ENCODE measurements at places on chromosomes 7 and 10.

DNA sequence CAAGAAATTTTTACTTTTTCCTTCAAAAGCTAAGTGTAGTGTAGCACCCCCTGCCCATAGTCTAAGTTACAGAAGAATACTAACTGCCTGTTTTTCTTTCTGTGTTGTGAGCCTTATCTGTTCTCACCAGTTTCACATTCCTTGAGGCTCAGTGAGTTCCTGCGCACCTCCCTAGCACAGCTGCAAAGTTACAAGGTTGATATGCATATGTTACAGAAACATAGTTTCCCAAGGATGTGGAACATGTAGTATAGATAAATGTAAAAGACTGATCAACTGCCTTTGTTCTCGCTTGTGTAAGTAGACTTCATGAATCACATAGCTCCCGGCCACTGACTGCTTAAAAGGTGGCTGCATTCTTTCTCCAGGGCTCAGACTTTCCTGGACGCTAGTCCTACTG, 6.7 kb upstream of the ZNF33B start:
- no peak for DNase-seq

DNA sequence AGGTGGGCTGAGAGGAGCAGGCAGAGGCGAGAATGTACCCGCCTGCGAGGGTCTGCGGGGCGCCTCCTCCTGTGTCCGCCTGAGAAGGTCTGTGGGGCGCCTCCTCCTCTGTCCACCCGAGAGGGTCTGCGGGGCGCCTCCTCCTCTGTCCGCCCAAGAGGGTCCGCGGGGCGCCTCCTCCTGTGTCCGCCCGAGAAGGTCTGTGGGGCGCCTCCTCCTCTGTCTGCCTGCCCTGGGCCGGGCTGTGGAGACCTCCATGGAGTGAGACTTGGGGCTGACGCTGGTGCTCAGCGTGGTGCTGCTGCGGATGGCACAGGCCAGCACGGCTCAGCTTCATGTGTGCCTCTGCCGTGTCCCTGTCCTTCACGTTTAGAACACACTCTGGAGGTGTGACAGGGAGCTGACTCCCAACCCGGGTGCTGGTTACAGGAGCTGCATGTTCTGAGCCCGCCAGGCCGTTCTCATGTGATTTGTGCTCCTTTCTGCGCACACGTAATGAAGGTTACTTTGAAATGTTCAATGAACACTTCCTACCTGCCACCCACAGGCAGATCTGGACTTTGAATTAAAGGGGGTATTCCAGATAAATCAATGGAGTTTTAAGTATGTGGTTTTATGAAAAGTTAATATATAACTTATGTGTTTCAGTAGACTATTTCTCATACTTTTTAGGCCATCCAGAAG, 20.5 kb upstream of the GET4 start:
- DNase-seq = no peak

- no peak for DNase-seq
Observed at GRCh38 chr7:112025556-112025955, 180.6 kb downstream of the DOCK4 start.

DNA sequence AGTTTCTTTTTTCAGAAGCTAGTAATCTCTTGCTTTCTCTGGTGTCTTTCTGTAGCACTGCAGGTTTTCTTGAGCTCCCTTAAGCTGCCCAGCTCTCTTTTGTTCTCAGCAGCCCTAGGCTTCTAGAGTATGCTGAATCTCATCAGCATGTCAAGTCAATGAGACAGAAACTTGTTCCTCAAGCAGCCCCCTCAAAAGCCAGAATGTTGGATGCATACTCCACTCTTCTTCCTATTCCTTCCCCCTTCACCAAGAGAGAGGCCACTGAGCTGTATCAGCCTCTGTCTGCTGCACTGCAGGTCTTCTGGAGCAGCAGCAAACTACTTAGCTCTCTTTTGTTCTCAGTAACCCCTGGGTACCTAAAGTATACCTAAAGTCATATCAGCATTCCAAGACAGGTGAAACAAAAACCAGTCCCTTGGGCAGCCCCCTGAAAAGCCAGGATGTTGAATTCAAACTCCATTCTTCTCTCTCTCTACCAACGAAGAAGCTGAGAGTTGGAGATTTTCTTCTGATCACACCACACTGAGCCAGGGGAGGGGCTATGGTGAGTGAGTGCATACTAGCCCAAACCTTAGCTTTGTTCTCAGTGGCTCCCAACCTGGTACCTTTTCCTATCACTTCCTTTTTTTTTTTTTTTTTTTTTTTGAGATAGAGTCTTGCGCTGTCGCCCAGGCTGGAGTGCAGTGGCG, 73.3 kb upstream of the WAC start:
- DNase-seq = no peak

GRCh38 chr10:113259576-113260226, 293.2 kb upstream of the HABP2 start:
- no peak for DNase-seq

- no peak for DNase-seq
Observed at GRCh38 chr10:4086131-4086898, 301.3 kb upstream of the KLF6 start.

- DNase-seq = no peak
Observed at GRCh38 chr7:4604456-4604940, 77.6 kb upstream of the FOXK1 start.

DNA sequence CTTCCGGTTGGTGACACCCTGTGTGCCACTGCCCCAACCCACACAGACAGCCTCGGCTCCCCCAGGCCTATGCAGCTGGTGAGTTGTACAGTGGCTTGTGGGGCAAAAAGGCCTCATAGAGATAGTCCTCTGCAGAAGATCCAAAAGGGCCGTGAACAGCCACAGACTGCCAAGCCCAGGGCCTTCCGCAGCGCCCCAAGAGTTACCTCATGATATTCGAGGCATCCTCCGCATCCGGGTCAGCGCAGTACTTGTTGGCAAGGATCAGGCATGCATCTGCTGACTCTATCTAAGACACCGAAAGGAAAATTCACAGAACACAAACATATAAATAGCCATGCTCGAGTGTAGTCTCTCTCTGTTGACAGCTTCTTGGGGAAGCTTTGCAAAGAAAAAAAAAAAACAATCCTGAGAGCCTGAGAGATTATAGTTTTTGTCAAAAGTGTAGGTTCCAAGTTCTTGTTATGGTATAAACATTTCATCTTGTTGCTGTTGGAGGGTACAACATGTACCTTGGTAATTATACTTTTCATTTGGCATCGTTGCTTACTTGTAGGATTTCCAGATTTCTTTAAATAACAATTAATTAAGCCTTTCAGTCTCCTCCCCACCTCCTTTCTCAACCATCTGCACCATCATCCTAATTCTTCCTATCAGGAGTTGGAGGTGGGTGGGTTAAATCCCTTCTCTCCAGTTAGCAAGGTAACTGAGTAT, 553.0 kb downstream of the KCNMA1 start:
- DNase-seq = no peak

DNA sequence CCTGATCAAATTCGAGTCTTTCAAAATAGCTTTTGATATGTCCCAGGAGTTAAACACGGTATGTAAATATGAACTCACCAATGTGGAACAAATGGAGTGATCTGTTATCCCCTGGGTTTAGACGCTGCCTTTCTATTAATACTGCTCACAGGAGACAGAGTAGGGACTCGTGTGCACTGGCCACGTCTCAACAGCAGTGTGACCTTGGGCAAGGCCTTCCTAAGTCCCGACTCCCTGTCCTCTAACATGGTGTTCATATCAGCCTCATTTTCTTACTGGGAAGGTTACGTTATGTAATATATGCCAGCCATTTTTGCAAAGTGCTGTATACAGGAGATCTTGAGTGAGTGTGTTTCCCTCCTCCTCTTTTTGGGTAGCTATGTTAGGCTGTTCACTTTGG, 1.8 kb downstream of the WDR37 start:
- no peak for DNase-seq

GRCh38 chr7:141557360-141557759, 6.2 kb downstream of the AGK start:
- DNase-seq = no peak

GRCh38 chr10:103896225-103896624, 21.8 kb downstream of the STN1 start:
- DNase-seq = no peak

DNA sequence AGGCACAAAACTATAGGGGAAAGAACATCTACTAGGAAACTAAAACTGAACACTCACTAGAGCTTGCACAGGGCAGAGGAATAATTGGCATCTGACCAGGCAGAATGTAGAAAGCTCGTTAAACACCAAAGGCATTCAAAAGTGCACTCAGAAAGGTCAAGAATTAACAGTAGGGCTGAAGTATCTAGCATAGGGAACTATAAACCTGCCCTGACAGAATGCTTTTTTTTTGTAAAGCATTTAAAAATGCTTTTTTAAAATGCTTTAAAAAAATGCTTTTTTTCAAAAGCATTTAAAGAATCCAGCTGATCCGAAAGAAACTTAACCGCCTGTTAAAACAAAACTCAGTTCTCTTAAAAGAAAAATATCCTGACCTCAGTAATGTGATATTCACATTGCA, 74.6 kb upstream of the EGFR start:
- DNase-seq = no peak

- peak; percentile 52 for DNase-seq
Observed at GRCh38 chr7:124779194-124779593, 13.6 kb upstream of the GPR37 start.

- no peak for DNase-seq
Observed at GRCh38 chr10:52637592-52637991, 135.0 kb downstream of the MBL2 start.

DNA sequence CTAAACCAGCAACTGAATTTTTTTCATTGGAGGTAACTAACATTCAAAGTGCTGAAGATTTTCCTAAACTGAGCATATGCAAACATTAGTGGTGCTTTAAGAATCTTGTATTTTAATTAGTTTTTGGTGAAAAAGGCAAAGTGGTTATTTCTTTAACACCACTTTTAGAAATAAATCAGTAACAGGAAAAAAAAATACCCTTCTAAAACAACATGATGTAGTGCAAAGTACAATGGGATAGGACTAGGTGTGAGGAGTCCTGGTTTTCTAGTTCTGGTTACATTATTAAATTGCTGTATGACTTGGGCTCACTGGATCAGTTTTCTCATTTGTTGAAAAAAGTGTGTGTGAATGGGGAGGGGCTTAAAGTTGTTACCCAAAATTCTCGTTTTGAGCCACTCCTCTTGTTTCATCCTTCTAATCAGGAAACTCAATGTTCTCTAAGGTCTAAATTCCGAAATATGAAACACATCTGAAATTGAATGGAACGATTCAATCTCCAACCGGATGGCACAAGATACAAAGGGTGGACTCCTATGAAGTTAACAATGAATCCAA, 1.8 kb downstream of the WASL start:
- no peak for DNase-seq

DNA sequence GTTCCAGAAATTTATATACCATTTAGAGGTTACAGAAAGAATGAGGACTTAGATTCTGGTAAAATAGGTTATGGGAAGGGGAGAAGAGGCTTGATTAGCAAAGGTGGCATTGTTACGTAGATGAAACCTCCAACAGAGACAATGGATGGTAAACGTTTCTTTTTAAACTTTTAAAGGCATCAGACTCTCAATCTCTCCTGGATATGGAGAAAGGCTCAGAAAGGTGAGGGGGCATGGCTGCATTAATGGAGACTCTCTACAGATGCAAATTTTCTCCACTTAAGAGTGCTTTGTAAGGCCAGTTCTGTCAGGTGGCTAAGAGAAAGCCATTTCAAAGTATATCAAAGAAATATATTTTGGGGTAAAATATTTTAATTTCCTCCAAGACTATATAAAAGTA, 240.9 kb upstream of the PTER start:
- no peak for DNase-seq

GRCh38 chr10:86596266-86596665, 58.1 kb upstream of the OPN4 start:
- no peak for DNase-seq
